ENCODE measurements at places on chromosomes 5 and 9.

DNA sequence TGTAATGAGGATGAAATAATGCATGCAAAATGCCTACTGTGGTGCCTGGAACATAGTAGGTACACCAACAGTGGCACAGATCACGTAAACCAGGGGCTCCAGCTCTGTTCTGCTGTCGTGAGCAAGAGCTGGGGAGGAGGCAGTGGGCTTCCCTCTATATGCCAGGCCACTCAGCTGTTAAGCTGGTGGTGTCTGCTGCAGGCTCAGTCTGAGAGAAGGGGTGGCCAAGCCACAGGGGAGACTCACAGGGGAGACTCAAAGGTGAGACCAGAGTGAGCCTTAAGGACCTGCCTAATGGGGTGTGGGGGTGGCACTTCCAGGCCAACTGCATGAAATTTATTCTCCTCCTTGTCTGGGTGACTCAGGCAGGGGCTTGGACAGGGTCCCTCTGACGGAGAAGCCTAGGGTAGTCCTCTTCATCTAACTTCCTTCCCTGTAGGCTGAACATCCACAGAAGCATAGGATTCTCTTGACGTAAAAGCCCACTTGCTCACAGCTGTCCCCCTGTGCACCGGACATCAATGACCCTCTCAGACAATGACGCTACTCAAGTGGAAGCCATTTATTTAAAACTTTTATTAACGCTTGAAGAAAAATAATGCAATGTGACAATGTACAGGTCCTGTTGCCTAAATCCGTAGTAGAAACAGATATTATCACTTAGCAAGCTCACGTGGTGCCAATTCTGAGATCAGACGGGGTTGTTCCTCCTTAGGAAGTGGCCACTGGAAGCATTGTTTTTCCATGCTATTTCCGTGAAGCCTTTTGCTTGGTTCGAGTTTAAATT lies 13.9 kb downstream of the STC2 start:
- no peak for DNase-seq

DNA sequence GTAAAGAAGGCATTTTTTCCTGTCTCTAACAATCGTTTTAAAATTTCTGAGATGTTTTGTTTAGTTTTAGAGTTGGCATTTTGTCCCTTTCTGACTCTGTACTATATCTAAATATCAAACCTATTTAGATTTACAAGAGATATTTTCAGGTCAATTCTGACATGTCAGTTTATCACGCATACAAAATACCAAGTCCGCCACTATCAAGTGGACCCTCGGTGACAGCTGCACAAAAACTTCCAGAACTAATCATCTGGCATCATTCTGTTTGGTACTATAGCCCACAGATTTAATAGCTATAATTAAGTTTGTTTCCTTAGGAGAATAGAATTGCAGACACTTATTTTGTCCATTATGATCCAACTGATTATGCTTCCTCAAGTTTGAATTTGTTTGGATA lies 1278.2 kb downstream of the CDH12 start:
- no peak for DNase-seq

GRCh38 chr9:96150324-96151227 lies 151.4 kb downstream of the HSD17B3 start:
- no peak for DNase-seq

DNA sequence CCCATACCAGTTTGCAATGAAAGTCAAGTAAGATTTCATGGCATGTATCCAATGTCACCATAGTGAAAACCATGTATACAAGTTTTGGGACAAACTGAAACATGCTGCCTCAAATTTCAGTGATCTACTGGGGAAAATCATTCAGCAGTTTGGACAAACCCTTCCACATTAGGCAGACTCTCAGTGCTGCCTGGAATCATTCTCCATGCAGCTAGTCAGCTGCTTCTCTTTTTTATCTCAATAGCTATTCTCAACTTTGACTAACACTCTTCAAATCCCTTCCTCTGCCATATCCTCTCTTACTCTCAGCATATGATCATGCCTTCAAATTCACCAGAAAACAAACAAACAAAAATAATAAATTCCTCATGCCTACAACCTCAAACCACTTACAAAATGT lies 323.3 kb downstream of the MAN2A1 start:
- no peak for DNase-seq

Data from esophagus squamous epithelium (tissue), 5 donors.